ENCODE measurements at places on chromosomes 11 and 22.

DNA sequence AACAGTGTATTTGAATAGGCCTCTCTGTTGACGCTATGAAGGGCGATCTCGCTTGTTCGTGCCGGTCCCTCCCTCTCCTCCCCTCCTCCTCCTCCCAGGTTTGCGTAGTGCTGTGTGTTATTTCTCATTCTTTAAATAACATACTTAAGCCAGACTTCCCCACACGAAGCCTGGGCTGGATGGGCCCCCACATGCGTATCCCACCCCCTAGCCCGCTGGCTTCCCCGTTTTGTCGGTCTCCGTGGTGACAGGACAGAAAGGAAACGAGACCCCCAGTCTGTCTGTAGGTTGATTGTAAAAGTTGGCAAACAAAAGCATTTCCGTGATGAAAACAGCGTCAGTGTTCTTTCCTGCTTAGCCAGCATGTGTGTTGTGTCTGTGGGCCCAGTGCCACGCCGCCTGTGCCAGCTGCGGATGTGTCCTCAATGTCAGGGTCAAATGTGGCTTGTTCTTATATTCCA, 27.3 kb downstream of the FAM118A start:
- peak; percentile 46 for DNase-seq

- no peak for DNase-seq
Observed at GRCh38 chr22:49308300-49308699, 519.4 kb downstream of the BRD1 start.

DNA sequence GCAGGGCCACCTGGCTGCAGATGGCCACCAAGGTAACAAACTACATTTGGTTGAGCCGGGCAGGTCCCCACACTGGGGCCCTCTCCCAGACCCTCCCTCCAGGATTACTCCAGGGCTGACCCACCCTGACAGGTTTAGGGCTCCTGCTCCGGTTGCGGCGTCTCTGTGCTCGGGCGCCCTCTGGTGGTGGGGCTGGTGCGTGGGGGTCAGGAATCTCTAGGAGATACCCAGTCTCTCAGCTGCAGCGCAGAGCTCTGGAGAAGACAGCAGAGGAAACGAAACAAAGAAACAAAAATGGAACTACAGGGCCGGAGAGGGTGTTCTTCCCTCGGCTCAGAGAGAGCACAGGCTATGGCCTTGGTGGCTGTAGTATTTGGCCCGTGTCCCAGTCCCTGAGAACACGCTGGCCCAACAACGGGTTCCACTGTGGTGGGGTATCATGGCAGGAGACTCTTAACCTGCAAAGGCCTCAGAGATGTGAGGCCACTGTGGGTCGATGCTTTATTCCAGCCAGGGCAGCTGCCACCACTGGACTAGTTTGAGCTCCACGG, 2.4 kb downstream of the C11orf96 start:
- DNase-seq, result peak; percentile 55

DNA sequence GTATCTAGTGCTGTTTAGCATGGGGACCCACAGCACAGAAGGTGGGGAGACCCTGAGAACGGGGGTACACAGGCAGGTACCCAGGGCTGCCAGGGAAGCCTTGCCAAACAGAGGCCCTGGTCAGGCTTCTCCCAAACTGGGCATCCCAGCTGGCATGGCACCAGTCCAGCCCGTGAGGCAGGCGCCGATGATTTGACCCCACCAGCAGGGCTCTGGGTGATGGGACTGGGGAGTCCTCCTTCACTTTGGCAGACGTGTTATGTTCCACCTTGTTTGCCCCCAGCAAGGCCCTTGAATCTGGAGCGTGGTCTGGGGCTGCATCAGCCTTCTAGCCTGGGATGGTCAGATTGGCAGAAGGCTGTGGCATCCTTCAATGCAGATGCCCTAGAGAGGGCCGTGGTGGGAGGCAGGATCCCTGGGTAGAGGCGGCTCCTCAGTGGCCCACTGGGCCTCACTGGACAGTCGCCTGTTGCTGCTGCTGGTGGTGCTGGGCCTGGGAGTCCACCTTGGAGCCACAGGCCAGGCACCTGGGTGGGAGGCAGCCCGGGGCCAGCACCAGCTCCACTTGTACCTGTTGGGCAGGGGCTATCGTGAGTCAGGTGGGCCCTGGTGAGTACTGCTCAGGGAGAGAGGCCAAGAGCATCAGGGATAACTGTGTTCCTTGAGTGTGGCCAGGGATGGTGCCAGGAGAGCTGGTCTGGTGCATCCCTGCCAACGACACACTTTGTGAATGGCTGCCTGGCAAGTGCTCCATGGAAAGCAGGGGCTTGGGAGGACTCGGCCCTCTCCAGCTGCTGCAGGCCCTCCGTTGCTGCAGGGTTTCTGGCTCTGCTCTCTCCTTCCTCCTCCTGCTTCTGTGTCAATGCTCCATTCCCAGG, 3.3 kb downstream of the ADORA2A start:
- DNase-seq, result peak; percentile 23

DNA sequence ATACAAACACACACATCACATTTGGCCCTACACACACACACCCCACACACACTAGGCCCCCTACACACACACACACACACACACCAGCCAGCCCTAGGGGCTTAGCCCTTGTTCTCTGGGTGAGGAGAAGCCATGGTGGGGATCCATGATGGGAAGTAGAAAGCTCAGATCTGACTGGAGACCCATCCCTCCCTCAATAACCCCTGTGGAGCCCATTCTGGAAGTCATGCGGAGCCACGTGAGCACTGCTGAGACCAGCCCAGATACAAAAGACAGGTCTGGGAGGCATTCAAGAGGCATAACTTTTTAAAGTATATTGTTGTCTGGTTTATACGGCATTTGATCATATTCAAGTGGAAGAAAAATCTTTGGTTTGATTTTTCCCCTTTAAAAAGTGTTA, 448.5 kb downstream of the SOX6 start:
- DNase-seq, result no peak

- no peak for DNase-seq
Observed at GRCh38 chr11:27353593-27354358, 9.2 kb downstream of the CCDC34 start.

GRCh38 chr11:124238512-124238911, 2.4 kb upstream of the OR8G1 start:
- no peak for DNase-seq

DNA sequence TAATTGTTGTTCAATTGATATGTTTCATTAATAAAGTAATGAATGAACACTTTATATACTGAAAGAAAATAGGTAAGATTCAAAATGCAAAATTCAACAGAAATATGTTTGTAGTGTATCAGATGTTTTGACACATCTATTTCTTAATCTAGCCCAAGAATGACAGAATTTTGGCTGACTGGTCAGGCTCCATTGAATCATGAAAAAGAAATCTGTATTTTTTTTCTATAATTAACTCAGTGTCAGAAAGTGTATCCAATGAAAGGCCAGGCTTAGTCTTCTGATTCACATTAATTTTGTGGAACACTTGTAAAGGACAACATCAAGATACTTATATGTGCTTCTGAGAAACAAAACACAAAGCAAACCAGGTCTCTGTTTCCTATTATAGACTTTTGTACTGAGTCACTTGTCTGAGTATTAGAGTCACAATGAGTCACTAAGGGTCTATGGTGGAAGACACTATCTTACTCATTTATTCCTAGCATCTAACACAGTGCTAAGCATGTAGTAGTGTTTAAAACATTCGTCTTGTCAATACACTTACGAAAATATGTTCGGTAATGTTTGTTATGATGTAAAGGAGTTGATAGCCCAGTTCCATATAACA, 297.7 kb upstream of the CCDC90B start:
- no peak for DNase-seq

GRCh38 chr11:78607696-78608095, 33.0 kb upstream of the NARS2 start:
- DNase-seq, result no peak

DNA sequence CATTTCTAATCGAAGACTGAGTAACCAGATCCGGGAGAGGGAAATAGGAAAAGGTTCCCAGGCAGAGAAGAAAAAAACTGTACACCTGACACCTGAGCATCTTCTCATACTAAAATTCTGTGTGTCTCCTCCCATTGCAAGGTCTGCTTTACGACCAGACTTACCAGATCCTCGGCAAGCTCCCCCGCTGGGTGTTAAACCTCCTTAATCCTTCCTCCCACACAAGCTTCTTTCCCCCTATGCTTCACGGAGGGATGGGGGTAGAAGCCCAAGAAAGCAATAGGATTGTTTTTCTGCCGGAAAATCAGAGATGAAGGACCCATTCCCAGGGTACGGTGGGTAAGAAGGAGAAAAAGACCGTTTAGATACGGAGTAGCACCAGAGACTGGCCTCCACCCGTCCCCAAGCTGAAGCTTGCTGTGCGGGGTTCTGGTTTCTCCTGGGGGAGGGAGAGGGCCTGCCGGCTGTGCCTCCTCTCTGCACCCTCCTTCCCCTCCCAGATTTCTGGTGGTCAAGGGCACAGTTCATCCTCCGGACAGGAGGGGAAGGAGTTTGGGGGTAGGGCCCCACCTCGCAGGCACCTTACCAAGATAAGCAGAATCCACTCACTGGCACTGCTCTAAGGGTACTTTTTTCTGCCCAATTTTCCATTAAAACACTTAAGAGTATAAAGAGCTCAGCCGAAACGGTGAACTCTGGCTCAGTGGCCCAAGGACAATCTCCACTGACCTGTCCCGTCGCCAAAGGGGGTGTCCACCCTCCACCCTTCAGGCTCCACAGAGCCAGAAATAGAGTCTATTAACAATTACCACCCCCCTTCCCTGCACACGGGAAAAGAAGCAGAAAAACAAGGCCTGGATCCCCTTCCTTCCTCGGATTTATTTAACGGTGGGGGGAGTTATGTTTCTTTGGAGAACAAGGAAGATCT, 1.2 kb downstream of the TOB2 start:
- DNase-seq, result no peak

DNA sequence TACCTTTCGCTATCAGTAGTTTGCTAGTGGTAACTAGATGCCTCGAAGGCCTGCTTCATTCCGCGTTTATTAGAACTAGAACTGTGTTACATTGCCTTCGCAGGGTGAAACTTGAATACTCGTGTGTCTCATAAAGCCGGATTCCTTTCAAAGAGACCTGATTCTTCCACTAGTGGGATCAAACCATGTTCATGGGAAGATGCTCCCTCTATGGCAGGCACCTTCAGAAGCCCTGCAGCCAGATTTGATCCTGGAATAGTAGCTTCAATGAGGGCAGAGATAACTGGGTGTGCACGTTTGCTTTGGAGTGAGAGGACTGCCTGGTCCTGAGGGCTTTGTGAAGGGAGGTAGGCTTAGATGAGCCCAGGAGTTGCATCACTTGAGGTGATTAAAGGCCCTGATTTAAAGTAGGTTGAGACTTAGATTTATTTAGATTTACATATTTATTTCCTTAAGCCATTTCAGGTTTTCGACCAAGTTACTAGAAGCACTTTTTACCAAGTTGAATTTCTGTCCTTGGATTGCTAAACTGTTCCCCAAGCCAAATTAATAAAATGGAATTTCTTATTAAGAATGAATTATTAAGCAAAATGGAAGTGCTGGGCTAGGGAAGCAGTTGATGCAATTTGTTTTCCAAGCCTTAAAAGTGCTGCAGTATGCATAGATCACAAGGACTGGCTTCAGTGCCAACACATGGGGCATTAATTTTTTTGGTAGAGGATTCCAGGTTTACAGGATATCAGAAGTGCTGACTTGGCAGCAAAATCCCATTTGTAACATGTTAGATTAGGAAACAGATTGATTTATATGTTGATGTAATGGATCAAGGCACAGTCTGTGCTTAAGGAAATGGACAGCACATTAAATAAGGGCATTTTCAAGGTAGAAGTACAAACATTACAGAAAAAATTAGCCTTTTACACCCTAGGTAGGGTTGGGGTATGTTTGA, 32.9 kb downstream of the APLP2 start:
- DNase-seq, result no peak

DNA sequence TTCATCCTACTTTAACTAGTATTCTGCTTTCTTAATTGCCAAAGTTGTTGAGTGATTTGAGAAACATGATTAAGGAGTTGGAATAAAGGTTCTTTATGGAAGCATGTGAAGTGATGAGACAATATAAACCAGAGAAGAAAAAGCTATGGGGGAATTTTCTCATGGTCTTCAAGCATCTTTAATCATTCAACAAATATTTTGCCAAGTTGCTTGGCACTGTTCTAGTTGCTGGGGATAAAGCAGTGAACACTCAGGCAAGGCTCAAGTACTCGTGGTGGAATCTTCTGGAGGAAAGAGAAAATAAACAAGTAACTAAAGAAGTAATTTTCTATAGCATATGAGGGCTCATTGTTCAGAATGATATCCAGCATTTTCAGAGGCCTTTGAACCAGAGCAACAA, 9.2 kb upstream of the PIWIL4 start:
- DNase-seq, result no peak

- no peak for DNase-seq
Observed at GRCh38 chr11:611001-611996, 4.5 kb downstream of the IRF7 start.

DNA sequence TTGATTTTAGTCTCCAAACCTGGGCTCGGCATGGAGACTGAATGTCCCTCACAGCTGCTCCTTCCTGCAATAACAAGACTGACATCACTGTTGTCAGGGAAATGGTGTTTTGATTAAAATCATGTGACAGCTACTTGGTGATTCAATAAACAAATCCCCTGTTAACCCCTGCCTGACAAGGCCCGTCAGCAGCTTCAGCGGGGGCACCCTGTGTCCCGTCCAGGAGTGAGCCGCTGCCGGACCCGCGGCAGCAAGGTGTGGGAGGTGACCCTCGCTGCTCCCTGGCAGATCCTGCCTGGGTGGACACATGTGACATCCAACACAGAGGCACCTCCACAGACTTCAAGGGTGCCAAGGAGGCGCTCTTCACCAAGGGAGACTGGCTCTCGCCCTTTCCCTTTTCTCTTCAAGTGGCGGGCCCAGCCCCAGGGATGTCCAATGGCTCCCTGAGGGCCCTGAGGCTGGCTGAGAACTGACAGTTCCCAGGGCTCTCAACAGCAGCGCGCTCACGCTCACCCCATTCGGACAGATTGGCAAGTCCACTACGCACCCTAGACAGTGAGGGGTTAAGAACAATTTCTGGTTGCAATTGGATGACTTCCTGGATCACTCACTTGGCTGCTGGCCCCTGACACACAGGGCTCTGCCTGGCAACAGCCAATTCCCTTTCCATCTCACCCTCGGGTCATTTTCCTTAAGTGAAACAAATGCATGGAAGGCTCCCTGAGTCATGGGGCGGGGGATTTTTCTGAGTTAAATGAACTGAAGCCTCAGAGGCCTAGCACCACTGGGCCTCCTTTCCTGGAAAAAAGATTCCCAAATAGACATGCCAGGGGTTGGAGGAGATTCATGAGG, 30.7 kb downstream of the PPP2R1B start:
- peak; percentile 85 for DNase-seq

- no peak for DNase-seq
Observed at GRCh38 chr22:38110863-38111852, 674 bp upstream of the BAIAP2L2 start.

Measured in hypothalamus (tissue), 51 donors.